ENCODE measurements at places on chromosomes 3 and 15.

DNA sequence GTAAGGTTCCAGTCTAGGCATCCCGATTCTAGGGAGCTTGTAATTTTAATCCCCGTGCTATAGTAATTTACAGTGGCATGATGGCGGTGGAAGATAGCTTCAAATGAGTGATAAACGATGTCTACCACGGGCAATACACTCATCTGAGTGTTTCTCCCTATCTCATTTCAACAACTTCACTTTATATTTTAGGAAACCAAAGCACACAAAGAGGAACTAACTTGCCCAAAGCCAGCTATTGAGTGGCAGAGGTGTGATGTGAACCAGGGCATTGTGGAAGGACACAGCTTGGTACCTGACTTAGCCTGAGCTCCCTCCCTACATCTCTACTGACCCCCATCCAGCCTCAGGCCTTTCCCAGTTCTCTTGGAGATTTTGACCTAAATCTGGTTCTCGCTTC is 16.9 kb upstream of the FILIP1L start:
- no peak for DNase-seq

GRCh38 chr3:14691239-14691638 is 16.3 kb downstream of the C3orf20 start:
- no peak for DNase-seq

DNA sequence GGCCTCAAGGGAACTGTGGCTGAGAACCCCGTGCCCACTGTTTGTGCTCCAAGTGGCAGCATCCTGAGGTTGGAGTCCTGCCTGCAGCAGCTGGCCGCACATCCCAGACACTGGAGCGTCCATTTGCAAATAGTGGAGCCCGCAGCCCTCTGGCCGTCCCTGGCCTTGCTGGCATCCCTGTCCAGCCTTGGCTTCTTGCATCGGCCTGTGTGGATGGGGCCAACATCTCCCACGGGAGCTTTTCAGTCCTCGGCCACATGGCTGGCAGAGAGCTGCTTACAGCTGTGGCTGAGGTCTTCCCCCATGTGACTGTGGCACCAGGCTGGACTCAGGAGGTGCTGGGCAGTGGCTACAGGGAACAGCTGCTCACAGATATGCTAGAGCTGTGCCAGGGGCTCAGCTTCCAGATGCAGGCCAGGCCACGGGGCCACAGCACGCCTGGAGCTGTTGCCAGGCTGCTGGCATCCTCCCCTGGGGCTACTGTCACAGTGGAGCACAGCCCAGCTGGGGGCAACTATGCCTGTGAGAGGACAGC is 71.2 kb downstream of the FAM43A start:
- DNase-seq = peak; percentile 88

GRCh38 chr3:8575364-8576104 is 69.1 kb downstream of the SSUH2 start:
- no peak for DNase-seq

GRCh38 chr15:64643685-64644084 is 131.7 kb downstream of the RBPMS2 start:
- DNase-seq = no peak

GRCh38 chr15:78054966-78055365 is 22.5 kb downstream of the TBC1D2B start:
- DNase-seq = no peak

DNA sequence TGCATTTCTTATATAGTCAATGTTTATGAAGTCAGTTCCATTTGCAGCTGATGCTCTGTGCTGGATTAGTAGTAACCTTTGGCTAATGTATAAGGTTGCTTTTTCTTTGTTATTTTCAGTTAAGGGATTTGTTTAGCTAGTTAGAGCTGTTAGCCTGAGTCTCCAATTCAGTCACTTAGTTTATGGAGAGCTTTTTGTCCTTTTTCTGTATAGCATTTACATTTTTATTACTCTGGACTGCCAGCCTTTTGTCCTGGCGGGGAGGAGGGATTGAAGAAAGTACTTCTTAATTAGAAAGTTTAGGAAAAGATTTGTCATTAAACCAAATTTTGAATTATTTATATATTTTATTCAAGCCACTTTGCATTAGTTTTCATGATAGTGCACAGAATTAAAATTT is 52.0 kb downstream of the DNAJC13 start:
- no peak for DNase-seq

- no peak for DNase-seq
Measured at GRCh38 chr3:119240101-119240590, 532 bp downstream of the B4GALT4 start.

GRCh38 chr3:47366833-47367232 is 14.0 kb upstream of the PTPN23 start:
- DNase-seq = no peak

DNA sequence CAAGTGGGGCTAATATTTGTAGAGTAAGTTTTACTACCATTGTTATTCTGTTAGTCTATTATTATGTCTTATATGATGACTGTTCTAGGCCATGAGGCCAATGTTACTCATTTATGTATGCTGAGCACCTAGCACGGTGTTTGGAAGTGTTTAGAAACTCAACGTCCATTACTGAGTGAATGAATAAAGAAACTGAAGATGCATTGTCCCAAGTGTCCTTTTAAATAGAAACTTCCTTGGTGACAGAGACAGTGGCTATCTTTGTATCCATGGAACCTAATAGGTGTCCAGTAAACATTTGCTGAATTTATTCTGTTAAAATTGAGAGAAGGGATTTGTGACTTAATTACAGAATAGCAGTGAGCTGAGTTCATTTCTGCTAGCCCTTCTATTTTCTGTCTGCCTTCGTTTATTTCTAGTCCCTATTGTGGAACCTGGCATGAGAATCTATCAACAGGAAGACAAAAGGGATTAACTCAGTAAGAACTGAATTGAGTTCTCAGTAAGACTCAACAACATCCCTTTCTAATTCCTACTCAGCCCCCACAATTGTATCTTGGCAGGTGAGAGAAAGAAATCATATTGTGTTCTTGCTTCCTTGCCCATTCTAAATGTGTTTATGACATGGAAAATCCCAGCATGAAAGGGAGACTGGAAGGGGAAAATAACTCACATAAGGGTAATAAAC is 246.6 kb upstream of the LRRC3B start:
- DNase-seq = no peak

DNA sequence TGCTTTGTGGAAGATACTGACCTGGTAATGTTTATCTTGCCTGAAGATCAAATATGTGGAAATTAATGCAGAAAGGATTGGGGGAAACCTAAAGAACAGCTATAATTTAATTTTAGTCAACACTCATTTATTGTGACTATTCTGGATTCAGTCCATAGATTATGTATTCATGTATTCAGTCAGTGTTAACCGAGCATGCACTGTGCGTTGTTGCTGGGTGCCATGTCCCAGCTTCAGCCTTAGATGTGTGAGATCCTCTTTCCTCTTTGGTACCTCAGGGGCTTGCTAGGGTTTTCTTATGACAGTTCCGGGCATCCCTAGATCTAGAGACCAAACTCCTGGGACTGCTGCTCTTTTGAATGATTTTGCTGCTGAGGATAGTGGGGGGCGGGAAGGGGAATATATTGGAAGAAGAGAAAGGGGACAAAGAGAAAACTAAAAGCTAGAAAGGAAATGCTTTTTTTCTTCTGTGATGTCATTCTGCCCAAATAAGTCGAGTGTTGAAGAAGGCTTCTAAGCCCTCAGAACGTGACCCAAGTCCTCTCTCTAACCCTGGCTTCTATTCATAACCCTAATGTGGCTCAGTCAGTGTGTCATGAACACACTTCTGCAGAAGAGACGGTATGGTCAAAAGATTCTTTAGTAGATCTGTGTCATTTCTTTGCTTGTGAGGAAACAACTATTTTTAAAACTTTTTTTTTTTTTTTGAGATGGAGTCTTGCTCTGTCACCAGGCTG is 33.5 kb downstream of the STARD9 start:
- no peak for DNase-seq

GRCh38 chr3:106332884-106333283 is 464.1 kb upstream of the CBLB start:
- no peak for DNase-seq

DNA sequence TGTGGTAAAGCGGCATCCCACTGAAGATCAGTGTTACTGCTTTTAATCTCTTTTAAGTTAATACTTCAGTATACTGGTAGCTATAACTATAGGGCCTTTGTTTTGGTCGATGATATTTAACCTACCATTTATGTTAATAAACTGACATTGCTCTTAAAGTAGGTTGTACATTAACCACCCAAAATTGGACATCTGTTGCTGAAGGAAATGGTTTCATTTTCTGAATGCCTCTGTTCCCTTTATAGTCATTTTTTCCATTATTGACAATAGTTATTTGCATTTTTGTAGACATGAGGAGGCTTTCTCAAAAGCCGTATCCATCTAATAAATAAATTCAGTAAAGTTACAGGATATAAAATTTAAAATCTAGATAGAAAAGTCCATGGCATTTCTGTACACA is 252.4 kb upstream of the UBE2E1 start:
- no peak for DNase-seq

DNA sequence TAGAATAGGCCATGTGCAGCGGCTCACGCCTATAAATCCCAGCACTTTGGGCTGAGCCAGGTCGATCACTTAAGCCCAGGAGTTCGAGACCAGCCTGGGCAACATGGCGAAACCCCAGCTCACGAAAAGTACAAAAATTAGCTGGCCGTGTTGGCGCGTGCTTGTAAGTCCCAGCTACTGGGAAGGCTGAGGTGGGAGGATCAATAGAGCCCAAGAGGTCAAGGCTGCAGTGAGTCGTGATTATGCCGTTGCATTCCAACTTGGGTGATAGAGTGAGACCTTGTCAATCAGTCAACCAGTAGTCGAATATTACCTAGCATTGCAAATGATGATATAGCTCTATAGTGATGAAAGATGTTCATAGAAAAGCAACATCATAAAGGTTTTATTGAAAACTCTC is 51.9 kb downstream of the USP8 start:
- DNase-seq = no peak

DNA sequence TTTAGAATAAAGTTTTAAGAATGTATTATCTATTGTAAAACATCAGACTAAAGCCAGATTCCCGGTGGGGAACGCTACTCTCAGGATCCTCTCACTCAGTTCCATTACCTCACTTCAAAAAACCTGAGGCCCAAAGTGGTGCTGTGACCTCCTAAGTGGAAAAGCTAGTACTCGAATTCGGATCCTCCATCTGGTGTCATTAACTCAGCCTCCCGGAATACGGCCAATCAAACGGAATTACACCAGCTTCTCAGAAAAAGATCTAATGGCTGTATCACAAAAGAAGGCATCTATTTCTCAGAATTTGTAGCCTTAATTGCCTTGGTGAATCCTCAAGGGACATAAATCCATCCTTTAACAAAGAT is 627 bp downstream of the ACAD11 start:
- DNase-seq = no peak

DNA sequence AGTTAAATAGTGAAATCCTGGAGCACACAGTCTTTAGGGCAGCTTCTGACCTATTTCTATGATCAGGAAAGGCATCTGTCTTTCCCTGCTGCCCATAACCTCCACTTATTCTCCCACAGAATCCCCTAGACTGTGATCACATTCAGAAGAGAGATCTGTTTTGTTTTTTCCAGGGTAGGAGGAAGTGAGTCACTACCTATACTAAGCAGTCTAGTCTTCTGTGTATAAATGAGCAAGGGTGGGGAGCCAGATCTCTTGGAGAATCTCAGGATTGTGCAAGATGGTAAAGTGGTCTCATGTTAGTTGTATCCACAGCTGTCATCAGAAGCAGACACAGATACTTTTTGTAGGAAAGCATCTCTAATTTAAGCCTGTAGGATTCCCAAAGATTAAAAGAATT is 11.8 kb upstream of the FBXO22 start:
- no peak for DNase-seq

DNA sequence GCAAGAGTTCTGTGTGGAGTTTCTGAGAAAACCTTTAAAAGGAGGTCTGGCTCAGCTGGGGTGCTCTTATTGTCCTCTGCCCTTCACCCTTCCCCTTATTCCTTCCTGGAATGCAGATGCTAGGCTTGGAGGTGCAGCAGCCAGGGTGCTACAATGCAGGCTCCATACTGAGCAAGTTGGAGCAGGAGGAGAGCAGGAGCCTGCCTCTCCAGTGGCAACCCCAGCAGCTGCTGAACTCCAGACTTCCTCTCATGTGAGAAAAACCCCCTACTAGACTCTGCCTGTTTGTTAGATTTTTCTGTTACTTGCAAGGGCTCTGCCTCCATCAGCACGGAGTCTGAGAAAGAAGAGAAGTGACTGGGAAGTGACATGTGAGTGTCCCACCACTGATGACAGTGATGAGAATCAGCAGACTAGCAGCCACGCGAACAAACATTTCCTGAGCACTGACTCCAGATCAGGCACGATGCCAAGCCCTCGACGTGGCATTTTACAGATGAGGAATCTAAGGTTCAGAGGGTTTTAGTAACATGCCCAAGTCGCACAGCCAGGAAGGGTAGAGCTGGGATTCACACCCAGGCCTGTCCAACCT is 16.1 kb upstream of the RARRES1 start:
- no peak for DNase-seq

DNA sequence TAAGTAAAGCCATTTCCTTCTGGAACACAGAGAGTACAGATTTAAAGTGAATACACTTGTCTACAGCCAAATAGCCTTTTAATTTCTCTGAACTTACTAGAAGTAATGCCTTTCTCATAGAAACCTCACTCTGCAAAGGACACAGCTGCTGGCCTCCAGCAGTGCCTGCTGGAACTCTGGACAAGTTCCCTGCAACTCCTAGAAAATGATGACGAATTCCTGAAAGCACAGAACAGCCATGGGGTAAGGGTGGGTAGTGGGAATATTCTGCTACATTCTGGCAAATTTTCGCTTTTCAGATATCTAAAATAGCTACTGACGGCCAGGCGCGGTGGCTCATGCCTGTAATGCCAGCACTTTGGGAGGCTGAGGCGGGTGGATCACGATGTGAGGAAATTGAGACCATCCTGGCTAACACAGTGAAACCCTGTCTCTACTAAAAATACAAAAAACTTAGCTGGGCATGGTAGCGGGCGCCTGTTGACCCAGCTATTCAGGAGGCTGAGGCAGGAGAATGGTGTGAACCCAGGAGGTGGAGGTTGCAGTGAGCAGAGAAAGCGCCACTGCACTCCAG is 34.4 kb downstream of the RYK start:
- DNase-seq = no peak

- no peak for DNase-seq
Measured at GRCh38 chr3:30604093-30604492, 2.3 kb upstream of the TGFBR2 start.

DNA sequence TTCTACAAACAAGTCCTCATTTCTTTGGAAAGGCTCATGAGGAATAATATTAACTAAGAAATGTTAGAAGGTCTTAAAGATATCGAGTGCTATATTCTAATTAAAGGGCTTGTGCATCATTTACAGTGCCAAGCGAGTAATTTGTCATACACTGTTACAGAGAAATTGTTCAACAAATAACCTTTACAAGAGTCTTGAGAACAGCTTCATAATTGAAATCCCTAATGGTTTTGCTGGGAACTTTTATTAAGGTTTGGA is 209.5 kb downstream of the MECOM start:
- no peak for DNase-seq

- no peak for DNase-seq
Measured at GRCh38 chr15:59222906-59223550, 16.4 kb downstream of the LDHAL6B start.
